ENCODE measurements at places on chromosomes 2 and 18.
A peak's percentile ranks its signal among the peaks of the same experiment; 100 is the strongest.

GRCh38 chr2:176553685-176554100, 284.5 kb downstream of the MTX2 start:
- peak; percentile 43 for DNase-seq

DNA sequence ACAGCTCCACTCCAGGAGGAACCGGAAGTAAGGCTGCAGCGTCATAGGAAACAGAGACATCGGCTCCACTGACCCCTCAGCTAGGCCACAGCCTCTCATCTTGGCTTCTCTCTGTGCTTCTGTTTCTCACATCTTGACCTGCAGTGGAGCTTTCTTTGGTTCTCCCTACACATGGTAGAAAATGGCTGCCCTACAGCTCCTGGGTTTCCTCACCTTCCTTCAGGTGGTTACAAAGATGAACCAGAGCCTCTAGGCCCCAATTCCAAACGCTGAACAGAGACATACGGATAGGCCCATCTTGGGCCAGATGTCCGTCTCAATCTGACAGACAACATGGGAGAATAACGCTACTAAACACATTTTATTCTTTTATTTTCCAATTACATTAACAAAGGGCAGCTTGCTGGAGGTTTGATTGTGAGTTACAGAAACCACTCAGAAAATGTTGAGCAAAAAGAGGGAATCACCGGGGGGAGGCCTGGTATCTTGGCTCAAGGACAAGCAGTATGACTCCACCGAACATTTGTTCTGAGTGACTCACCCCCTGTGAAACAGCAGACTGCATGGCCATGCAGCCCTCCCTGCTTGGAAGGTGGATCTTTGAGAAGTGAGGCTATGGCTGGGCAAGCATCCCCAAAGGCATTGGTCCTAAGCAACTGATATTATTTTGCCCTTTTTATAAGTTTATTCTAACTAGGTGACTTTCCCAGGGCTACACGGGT, 303.5 kb downstream of the CDCA7 start:
- DNase-seq, result no peak

- DNase-seq, result no peak
Measured at GRCh38 chr2:190847504-190848081, 33.0 kb upstream of the GLS start.

DNA sequence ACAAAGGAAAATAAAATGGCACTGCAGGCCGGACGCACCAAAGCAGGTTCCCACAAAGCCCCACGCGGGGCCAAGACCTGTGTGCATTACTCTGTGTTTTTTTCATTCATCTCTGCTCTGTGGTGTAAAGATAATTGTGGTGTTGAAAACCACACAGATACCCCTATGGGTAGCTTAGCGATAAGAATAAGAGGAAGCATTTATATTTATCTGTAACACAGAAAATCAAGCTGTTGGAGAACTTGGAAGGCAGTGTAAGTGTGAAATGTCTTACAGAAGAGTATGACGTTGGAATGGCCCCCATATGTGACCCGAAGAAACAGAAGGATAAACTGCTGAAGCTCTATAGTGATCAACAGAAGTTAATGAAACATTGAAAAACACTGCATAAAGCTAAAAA, 20.3 kb upstream of the MARCO start:
- DNase-seq, result no peak
